Occipital lobe (tissue), 3 donors: ENCODE measurements at places on chromosomes 1 and 21.

- DNase-seq: no peak
These were observed 3.9 kb upstream of the WNT2B start for GRCh38 chr1:112504661-112505399.

DNA sequence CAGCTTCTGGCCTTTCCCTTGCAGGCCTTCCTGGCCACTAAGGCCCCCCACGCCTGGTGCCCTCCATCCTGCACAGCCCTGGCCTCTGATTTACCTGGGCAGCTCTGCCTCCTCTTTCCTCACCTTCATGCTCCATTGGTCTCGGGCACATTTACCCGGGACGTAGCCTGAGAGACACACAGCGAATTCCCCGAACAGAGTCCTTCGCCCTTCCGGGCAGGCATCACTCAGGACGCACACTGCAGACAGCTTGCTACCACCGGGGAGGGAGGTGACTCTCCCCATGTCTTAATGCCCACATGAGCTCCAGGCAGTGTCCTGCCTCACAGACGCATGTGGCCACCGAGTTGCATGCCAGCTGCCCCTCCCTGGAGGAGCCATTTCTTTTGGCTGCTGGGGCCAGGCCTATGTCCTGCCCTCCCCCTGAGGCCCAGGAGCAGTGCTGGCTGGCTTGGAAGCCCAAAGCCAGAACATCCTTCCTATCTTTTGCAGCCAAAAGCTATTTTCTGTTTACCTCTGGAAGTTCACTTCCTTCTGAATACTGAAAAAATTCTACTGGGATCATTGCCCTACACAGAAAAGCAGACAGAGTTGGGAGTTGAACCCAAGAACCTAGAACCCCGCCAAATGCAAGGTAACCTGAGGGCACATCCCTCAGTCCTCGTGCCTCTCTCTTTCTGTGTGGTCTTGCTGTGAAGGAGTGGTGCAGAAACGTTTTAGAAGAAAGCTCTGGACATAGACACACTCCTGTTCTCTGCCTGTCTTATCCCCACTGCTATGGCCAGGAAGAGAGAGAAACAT lies 209.5 kb downstream of the TOMM20 start:
- DNase-seq: no peak

DNA sequence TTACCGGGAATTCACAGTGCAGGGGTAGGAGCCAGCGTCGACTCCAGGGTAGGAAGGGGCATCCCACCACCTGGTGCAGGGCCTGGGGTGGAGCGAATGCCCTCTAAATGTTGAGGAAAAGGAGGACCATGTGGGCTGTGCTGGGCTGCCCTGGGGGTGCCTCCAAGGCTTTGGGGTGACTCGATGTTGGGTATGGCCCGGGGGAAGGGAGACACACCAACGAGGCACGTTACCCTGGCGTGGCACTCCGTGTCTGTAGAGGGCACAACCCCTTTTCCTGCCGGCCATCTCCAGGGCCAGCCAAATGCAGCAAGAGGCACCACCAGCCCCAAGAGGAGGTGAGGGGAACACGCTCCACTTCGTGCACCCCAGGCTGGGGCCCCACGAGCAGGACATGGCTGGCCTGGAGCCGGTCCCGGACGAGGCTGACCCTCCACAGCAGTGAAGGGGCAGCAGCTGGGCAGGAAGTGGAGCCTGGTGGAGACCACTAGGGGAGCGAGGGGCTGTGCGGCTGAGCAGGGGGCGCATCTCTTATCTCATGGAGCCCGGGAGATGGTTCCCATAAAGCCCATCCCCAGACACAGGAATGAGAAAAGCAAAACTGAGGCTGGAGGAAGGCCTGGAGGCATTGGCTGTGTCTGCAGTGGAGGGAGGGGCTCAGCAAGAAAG lies 11.2 kb downstream of the ACTRT2 start:
- DNase-seq: no peak

- DNase-seq: no peak
These were observed 254.2 kb downstream of the GPR52 start for GRCh38 chr1:174702011-174702410.

GRCh38 chr1:202023001-202023433 lies 12.6 kb downstream of the ELF3 start:
- no peak for DNase-seq

DNA sequence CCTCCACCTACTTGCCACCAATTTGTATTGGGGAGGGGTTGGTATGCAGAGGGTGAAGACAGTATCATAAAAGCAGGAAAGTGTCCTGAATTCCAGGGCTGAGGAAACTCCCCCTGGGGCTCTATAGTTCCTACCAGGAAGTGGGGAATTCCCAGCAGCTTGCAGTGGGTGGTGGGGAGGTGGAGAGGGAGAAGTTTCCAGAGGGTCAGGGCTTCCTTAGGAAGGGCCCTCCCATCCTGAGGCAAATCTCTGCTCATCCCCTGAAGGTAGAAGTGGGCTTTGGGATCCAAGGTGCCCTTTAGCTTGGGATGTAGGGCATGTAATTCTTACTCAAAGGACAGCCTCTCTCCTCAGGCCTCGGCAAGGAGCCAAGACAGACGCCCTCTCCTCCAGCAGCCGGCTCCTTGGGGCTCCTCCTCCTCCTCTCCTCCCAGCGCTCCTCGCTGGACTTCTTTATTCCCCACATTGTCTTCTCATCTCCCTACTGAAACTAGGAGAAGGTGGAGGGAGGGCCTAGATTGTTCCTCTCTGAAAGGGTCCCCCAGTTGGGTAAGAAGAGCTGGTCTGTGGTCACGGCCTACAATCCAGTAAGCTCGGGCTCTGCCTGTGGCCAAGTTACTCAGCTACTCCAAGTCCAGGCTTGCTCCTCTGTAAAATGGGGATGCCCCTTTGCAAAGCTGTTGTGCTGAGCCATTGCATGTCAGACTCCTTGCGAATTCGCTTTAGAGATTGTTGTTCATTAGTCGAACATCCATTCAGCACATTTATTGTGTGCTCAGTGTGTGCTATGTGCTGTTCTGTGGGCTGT lies 17.9 kb upstream of the CSF1 start:
- DNase-seq: no peak

DNA sequence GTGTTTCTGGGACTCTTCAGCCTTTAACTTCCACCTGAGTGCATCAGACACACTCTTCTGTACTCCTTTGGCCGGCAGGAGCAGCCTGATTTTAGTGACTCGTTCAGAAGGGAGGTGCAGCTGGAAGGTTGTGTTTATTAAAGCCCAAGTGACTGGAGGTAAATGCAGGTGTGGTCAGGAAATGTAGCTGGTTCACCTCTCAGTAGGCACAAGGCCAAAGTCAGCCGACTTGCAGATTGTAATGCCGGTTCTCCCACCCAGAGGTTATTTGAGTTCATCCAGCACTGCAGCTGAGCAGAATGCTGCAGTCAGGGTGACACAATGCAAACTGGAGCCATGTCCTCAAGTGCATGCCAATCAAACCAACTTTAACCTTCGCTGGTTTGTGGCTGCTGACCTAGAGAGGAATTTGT lies 91.5 kb downstream of the SPATA46 start:
- no peak for DNase-seq

DNA sequence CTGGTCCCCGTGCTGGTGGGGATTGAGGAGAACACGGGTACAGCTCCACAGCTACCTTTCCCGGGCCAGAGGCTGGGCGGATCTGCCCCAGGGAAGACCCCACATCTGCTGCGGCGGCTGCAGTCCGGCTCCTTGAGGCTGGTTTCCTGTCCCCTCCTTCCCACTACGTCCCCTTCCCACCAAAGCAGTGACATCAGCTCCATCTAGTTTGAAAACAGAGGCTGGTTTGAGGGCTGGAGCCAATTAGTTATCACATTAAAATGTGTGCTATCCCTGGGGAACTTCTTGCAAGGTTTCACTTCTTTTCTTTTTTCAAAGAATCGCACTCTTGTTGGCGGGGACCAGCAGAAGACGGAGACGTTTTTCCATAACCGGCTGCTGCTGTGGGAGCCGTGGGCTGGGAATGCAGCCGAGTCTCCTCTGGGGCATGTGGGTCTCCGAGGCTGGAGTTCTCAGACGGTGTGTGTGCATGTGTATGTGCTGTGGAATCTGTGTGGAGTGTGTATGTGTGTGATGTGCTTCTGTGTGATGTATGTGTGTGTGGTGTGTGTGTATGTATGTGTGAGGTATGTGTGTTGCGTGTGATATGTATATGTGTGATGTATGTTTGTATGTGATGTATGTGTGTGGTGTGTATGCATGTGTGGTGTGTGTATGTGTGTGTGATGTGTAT lies 8.9 kb upstream of the PCBP3 start:
- DNase-seq: no peak

- DNase-seq: no peak
These were observed 155.3 kb upstream of the PKN2 start for GRCh38 chr1:88528792-88529191.

DNA sequence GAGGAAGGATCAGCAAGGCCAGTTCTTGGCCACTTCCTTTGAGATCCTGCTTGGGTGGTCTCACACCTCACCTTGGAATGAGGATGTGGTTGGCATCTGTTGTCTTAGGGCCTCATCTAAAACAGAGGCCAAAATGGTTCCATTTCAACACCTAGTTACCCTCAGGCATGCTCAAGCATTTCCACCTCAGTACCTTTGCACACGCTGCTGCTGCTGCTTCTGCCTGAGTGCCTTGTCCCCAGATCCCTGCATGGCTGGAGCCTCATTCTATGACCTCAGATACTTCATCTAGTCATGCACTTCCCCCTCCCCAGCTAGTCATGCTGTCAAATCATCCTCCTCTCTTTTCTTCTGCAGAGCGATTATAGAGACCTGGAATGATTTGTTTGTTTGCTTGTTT lies 86.8 kb downstream of the ACTL8 start:
- no peak for DNase-seq

DNA sequence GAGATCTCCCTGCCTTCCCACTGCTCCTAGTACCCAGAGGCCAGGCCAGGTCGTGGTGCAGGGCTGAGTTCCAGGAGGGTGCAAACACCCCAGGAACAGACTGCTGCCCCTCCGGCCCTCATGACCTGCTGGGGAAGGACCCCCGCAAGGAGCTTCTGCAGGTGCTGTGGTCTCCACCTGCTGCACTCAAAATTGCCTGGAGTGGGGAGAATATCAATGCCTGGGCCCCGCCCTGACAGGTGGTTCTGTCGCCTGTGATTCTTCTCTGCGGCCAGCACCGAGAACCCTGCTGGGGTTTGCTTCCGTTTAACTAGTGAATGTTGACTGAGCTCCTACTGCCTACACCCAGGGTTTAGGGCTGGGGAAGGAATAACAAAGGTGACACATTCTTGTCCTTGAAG lies 2.1 kb upstream of the TFF3 start:
- no peak for DNase-seq

GRCh38 chr1:117017062-117017461 lies 15.5 kb downstream of the CD101 start:
- DNase-seq: no peak

DNA sequence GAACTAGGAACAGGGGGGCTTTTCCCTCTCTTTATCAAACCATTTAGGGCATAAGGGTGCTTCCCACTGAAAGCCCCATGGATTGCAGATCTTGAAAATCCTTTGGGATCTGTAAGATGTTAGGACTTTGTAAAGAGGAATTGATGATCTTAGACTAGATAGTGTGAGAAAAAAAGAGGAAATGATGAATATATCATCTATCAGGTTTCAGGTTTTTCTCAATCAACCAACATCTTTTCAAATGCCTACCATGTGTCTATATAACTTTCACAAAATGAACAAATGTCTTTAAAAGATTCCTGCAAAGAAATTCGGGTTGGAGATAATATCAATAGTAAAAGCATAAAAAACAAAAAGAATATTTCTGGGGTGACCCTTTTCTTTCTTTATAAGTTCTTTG lies 50.1 kb downstream of the KCNC4 start:
- no peak for DNase-seq

DNA sequence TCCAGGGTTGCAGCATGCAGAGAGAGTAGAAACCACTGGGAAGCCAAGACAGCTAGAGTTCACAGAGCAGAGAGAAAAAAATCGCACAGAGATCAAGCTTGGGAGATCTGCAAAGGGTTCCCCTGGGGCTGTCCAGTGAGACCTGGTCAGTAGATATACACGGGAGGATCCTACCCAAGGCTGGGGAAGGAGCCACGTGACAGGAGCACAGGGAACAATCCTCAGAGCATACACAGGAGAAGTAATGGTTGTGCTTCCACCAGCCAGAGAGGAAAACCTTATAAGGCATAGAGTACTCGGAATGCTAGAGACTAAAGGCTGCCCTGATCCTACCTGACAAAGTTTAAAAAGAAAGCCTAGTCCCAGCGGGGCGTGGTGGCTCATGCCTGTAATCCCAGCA lies 53.9 kb downstream of the GABPA start:
- no peak for DNase-seq

GRCh38 chr1:83508485-83509151 lies 490.3 kb downstream of the TTLL7 start:
- DNase-seq: no peak

- DNase-seq: no peak
These were observed 395.0 kb downstream of the PTPRU start for GRCh38 chr1:29631361-29631760.

- no peak for DNase-seq
These were observed 46.8 kb downstream of the PTPRU start for GRCh38 chr1:29282924-29283803.

DNA sequence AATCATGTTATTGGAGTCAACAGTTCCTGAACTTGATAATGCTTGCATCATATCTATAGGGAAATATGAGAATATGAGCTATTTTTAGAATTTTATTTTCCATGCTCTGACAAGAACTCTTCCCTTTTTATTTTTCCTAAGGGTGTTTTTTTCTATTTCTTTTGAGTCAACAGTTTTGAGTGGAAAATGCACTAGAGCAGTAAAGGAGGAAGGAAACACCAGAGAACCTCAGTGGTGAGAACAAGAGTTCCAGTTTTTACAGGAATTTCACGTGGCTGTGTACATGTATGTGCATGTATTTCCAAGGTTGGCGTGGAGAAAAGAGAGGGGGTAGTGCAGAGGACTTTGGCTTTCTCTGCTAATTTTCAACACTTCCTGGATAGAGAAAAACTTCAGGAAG lies 63.6 kb upstream of the TNFSF18 start:
- no peak for DNase-seq

- peak; percentile 10 for DNase-seq
These were observed 276.7 kb downstream of the PCP4 start for GRCh38 chr21:40143822-40144525.

GRCh38 chr1:29793101-29793546 lies 556.8 kb downstream of the PTPRU start:
- DNase-seq: peak; percentile 60

- no peak for DNase-seq
These were observed 40.4 kb upstream of the GOLT1A start for GRCh38 chr1:204254031-204254661.

GRCh38 chr1:81802707-81803430 lies 2.1 kb downstream of the ADGRL2 start:
- DNase-seq: peak; percentile 22

- DNase-seq: no peak
These were observed 429.2 kb upstream of the ZP4 start for GRCh38 chr1:238319957-238320356.
